ENCODE measurements at places on chromosomes 7 and 10.

- DNase-seq = no peak
Observed at GRCh38 chr10:71614946-71615345, 104.6 kb downstream of the C10orf105 start.

DNA sequence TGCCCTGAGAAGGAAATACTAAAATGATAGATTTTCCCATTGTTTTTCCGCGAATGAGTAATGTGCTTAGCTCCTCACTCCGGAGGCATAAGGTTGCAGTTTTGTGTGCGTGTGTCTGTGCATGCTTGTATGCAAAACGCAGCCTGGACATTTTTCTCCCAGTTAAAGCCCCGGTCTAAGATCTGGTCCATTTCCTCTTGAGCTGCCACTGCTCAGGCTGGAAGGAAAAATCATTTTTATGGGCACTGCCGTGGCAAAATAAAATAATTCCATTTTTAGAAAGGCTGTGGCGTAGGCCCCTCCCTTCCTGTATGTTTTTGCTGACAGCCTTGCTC is 260.6 kb downstream of the WDR37 start:
- no peak for DNase-seq

GRCh38 chr10:119775529-119775928 is 49.7 kb downstream of the INPP5F start:
- DNase-seq = no peak

DNA sequence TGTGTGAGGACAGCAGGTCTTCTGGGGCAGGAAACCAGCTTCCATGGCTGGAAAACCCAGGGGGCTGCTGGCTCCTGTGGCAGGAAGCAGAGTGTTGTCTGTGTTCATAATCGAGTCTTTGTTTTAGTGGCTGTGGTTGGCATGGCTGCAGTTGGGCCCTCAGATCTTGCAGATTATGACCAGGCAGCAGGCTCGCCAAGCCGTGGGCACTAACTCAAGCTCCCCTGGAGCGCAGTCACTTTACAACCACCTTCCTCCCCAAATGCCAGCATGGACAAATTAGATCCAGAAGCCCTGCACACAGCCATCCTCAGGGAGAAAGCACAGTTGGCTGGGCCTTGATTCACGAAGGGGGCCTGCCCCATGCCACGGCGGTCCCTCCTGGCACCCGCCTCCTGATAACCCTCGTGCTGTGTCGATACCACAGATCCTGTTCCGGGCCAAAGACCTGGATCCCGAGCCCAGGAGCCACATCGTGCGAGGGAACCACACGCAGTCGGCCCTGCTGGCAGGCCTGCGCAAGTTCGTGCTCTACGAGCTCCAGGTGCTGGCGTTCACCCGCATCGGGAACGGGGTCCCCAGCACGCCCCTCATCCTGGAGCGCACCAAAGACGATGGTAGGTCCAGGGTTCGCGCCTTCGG is 552.5 kb upstream of the FOXK1 start:
- DNase-seq = peak; percentile 57

DNA sequence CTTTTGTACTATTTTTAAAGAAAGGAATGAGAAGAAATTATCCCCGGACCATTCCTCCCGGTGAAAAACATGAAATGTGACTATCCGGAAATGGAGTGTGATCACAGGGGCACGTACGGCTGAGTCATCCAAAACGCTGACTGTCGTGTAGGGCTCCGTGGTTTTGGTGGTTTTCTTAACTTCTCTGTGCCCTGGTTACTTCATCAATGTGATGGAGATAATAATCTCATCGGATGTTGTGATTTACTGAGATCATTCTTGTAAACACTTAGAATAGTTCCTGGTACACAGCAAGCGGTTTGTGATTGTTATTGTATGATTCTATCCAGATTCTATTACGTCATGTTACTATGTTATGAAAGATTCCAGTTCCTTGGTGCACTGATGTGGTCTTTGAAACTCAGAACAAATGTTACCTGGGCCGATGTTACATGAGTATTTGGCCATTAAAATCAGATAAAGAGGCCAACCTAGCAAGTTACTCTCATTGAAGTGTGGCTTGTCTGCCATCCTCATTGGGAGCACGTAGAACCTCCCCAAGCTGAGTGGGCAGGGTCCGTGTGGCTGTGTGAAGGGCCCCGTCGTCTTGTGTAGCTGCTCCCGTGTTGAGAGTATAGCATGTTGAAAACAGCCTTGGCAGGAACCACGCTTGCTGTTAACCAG is 99.5 kb downstream of the CAMK1D start:
- no peak for DNase-seq

- DNase-seq = no peak
Observed at GRCh38 chr10:32065856-32066255, 9.6 kb upstream of the KIF5B start.

- DNase-seq = no peak
Observed at GRCh38 chr7:37796138-37796775, 52.1 kb upstream of the NME8 start.

GRCh38 chr10:116992183-116992582 is 12.8 kb downstream of the SHTN1 start:
- no peak for DNase-seq

- DNase-seq = no peak
Observed at GRCh38 chr7:147861058-147861716, 729.4 kb upstream of the C7orf33 start.

- no peak for DNase-seq
Observed at GRCh38 chr7:107172276-107173032, 3.7 kb downstream of the HBP1 start.

GRCh38 chr10:131254859-131255252 is 56.7 kb downstream of the TCERG1L start:
- DNase-seq = peak; percentile 30

GRCh38 chr7:117427258-117427701 is at the start of gene ASZ1:
TSS of gene ASZ1 (minus strand) at chr7:117427493. CDS start at chr7:117427460, 33 bp downstream.
- DNase-seq = no peak

DNA sequence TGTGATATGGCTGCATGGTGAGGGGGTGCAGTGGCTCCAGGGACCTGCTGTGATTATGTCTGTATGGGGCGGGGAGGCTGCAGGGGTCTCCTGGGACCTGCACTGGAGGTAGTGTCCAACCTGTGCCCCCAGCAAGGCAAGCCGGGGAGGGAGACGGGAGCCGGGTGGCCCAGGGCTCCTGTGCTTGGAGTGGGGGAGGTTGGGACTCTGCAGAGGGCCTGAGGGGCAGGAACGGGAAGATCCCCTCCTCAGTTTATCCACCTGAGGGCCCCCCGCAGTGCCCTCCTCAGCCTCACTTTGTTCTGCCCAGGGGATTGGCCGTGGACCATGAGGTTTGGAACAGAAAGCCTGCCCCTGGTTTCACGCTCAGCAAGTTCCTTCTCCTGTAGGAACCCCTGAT is 22.8 kb upstream of the PWWP2B start:
- peak; percentile 51 for DNase-seq
